Small intestine (tissue), 16 donors: ENCODE measurements at places on chromosomes 7 and 10. TPM values are rescaled to one million over a fixed set of nuclear protein-coding genes. Genes with fewer than 3 reads are reported as not detected.
A peak's percentile ranks its signal among the peaks of the same experiment; 100 is the strongest.

DNA sequence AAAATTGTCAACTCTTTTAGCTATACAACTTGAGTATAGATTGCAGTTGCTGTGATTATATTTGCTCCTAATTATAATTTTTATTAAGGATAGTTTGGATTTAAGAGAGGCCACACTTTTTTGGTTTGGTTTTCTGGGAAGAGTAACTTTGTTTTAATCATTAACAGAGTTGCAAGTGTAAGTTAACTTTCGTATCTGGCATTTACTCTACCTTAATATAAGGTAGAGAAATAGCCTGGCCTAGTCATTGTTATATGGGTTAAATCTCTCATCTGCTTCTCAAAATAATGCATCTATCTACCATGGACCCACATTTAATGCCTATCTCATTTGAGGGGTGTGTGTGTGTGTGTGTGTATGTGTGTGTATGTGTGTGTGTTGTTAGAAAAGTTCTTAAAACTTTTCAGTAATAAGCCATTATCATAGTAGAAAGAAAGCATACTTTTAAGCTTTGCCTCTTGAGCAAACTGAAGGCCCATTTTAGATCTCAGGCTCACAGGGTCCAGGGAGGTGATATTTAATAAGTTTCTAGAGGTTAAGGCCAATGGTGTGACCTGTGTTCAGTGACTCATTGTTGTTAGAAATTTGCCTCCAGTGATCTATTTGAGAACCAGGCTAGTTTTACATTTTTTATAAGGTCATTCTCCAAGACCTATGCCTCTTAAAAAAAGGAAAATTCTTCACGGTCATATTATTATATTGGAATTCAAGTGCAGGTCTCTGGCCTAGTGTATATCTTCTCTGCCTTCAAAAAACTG, 10.9 kb upstream of the TEX47 start:
- H3K27me3 ChIP-seq = no peaks in the 10 kb centered on the region
- no peaks in the 10 kb centered on the region for H3K36me3 ChIP-seq
- DNase-seq = no peak
- no peak overlapping the region for H3K4me3 ChIP-seq
- H3K4me1 ChIP-seq = no peaks in the 10 kb centered on the region

DNA sequence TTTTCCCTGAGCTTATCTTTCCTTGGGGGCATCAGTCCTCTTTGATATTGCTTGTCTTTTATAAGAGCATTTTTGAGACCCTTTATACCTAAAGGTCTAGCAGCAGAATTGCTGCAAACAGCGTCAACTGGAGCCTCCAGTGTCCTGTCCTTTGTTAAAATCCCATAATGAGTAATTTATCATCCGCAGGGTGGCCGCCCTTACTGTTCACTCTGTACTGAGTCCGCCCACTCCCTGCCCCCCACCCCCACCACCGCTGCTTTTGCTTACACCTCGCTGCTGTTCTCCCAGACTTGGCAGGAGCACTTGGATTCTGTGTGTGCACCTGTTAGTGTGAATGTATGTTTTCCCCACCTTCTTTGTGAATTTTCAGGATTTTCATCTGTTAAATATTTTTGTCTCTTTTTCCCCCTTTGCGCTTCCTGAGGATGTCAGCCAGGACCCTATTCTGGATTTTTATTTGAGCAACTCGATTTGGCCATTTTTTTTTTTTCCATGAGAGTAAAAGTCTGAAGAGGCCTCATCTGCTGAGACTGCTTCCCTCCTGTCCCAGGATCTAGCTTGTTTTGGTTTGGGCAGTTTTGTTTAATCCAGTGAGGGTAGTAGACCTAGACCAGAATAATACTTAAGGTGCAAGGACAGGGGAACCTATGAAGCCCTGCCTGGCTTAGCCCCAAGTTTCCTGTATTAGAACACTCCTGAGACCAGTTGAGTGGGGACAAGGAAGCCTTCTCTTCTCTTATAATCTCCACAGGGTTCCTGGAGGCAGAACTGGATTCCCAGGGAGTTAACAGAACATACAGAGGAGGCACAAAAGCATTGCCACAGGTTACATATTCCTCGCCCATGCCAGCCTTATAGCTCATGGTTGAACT, 8.2 kb downstream of the AGFG2 start:
- H3K4me3 ChIP-seq = peak overlapping the region; percentile 13
- H3K27me3 ChIP-seq = no peaks in the 10 kb centered on the region
- H3K36me3 ChIP-seq = no peaks in the 10 kb centered on the region
- H3K4me1 ChIP-seq = peaks cover 25% of the 10 kb centered on the region

DNA sequence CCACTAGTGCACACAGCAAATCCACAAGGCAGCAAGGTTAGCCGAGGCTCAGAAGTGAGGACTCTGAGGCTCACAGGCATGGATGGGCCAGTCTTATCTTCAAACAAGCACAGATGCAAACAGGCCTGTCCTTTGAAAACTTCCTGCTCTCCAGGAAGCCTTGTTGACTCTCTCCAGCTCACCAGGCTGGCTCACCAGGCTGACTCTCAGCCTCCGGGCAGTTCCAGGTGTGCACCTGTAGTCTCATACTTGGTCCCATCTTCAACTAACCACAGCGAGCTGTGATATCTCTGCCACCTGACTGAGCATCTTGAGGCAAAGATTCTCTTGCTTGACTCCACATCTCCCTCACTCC, 173.9 kb upstream of the ZMIZ1 start:
- H3K4me3 ChIP-seq = no peak overlapping the region
- H3K4me1 ChIP-seq = no peaks in the 10 kb centered on the region
- no peaks in the 10 kb centered on the region for H3K36me3 ChIP-seq
- no peak overlapping the region for H3K27ac ChIP-seq

DNA sequence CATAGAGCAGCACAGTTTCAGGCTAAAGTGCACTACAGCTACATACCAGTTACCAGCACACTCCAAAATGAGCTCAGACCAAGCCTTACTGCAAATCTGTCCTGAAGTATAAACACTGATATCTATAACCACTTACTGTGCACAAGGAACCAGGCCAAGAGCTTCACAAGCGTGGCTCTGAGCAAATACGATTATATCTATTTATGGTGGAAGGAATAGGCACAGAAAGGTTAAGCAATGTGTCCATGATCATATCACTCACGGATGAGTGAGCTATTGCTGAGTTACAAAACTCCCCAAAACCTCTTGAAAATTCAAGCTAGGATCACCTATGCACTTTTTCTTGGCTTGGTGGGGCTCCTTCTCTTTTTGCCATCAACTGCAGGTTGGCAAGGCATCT, 84.9 kb downstream of the GPAM start:
- no peaks in the 10 kb centered on the region for H3K4me1 ChIP-seq
- no peak overlapping the region for H3K4me3 ChIP-seq
- no peaks in the 10 kb centered on the region for H3K27me3 ChIP-seq
- no peaks in the 10 kb centered on the region for H3K36me3 ChIP-seq
- DNase-seq = no peak
- H3K27ac ChIP-seq = no peak overlapping the region

GRCh38 chr10:88642963-88643362, 21.3 kb upstream of the LIPF start:
- H3K27ac ChIP-seq = no peak overlapping the region
- no peaks in the 10 kb centered on the region for H3K4me1 ChIP-seq
- no peaks in the 10 kb centered on the region for H3K27me3 ChIP-seq
- H3K4me3 ChIP-seq = no peak overlapping the region
- DNase-seq = no peak

- H3K4me3 ChIP-seq = no peak overlapping the region
- no peaks in the 10 kb centered on the region for H3K27me3 ChIP-seq
- H3K4me1 ChIP-seq = no peaks in the 10 kb centered on the region
- no peak for DNase-seq
Measured at GRCh38 chr7:11833431-11833830, 1.4 kb upstream of the THSD7A start.

DNA sequence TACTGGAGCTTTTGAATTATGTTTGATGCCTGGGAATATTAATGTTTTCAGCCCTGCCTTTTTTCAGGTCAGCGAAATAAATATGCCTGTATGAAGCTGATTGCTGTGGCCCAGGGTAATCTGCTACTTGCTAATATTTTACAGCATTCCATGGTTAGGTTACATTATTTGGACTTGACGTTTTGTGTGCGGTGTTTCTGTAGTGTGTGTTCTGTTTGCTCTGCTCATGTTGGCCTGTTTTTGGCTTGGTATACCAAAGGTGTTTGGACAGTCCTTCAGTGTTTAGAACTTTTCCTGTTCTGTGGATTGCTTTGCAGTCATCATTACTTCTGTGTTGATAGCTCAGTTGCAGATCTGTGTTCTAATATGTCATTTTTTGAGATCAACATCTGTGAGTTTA, 11.5 kb downstream of the ZRANB1 start:
- H3K4me3 ChIP-seq = no peak overlapping the region
- no peak for DNase-seq
- H3K4me1 ChIP-seq = no peaks in the 10 kb centered on the region
- no peak overlapping the region for H3K27ac ChIP-seq
- no peaks in the 10 kb centered on the region for H3K27me3 ChIP-seq
- peaks cover 7% of the 10 kb centered on the region for H3K36me3 ChIP-seq

- no peaks in the 10 kb centered on the region for H3K27me3 ChIP-seq
- no peak overlapping the region for H3K4me3 ChIP-seq
- no peaks in the 10 kb centered on the region for H3K4me1 ChIP-seq
- no peak for DNase-seq
- H3K27ac ChIP-seq = no peak overlapping the region
Measured at GRCh38 chr7:47905076-47905920, 43.0 kb downstream of the PKD1L1 start.

GRCh38 chr10:33534416-33534815, 199.9 kb upstream of the NRP1 start:
- no peak overlapping the region for H3K4me3 ChIP-seq
- no peak for DNase-seq
- H3K36me3 ChIP-seq = no peaks in the 10 kb centered on the region

DNA sequence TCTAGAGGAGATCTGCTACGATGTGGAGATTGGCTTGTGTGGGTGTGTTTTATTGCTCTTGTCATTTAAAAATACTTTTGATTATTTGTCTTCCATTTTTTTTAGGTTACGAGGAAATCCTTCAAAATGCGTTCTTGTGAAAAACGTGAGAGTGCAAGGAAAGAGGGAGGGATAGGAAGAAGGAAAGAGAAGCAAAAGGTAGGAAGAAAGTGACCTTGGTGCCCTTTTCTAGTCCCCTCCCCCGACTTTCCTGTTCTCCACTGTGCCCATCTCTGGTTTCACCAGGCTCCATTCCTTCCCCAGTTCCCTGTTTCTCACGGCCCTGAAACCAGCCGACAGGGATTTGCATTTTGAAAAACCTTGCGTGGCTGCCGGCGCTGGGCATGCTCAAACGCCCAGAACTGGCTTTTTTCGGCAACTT, 506 bp upstream of the GNAI1 start:
- no peaks in the 10 kb centered on the region for H3K27me3 ChIP-seq
- H3K36me3 ChIP-seq = no peaks in the 10 kb centered on the region
- H3K4me3 ChIP-seq = peak overlapping the region; percentile 63
- peak overlapping the region; percentile 70 for H3K27ac ChIP-seq
- peaks cover 11% of the 10 kb centered on the region for H3K4me1 ChIP-seq
- DNase-seq = no peak

- peak; percentile 56 for DNase-seq
- no peak overlapping the region for H3K4me3 ChIP-seq
- no peaks in the 10 kb centered on the region for H3K27me3 ChIP-seq
- H3K27ac ChIP-seq = peak overlapping the region; percentile 59
- H3K4me1 ChIP-seq = peaks cover 8% of the 10 kb centered on the region
Measured at GRCh38 chr10:21364196-21365114, 161.0 kb downstream of the SKIDA1 start.

- no peak for DNase-seq
- no peaks in the 10 kb centered on the region for H3K27me3 ChIP-seq
- H3K36me3 ChIP-seq = no peaks in the 10 kb centered on the region
- H3K4me3 ChIP-seq = no peak overlapping the region
- no peaks in the 10 kb centered on the region for H3K4me1 ChIP-seq
- H3K27ac ChIP-seq = no peak overlapping the region
Measured at GRCh38 chr7:134654104-134654775, 7.6 kb downstream of the BPGM start.

- H3K4me1 ChIP-seq = no peaks in the 10 kb centered on the region
- H3K27ac ChIP-seq = no peak overlapping the region
- no peak for DNase-seq
- no peaks in the 10 kb centered on the region for H3K36me3 ChIP-seq
- H3K27me3 ChIP-seq = no peaks in the 10 kb centered on the region
- H3K4me3 ChIP-seq = no peak overlapping the region
Measured at GRCh38 chr10:62214364-62214874, 54.2 kb downstream of the RTKN2 start.

DNA sequence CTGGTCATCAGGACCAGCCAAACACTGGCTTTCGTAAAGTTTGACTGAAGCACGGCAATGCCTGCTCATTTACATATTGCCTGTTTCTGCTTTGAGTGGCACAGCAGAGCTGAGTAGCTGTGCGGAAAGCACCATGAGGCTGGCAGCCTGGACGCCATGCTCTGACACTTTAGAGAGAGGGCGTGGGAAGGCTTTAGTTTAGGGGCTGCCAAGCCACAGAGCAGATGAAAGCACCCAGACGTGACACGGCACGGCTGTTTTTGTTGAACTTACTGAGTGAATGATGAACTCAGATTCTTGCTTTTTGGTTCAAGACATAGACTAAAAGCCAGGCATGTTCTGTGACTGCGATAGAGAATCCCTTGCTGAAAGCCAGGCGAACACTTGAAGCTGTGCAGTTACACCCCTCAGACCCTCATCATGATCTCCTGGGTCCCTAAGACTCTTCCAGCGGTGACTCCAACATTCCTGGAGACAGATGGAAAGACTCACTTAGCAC, 182.1 kb downstream of the ZMYND11 start:
- no peaks in the 10 kb centered on the region for H3K4me1 ChIP-seq
- no peak overlapping the region for H3K27ac ChIP-seq
- H3K36me3 ChIP-seq = no peaks in the 10 kb centered on the region
- H3K4me3 ChIP-seq = no peak overlapping the region
- no peak for DNase-seq
- no peaks in the 10 kb centered on the region for H3K27me3 ChIP-seq

- H3K27me3 ChIP-seq = no peaks in the 10 kb centered on the region
- H3K4me3 ChIP-seq = no peak overlapping the region
- no peak for DNase-seq
- H3K4me1 ChIP-seq = no peaks in the 10 kb centered on the region
- H3K27ac ChIP-seq = no peak overlapping the region
- H3K36me3 ChIP-seq = no peaks in the 10 kb centered on the region
Measured at GRCh38 chr7:69162326-69162725, 435.9 kb upstream of the AUTS2 start.

GRCh38 chr7:127230192-127230925, 22.4 kb downstream of the GRM8 start:
- no peak for DNase-seq
- H3K27ac ChIP-seq = no peak overlapping the region
- H3K36me3 ChIP-seq = no peaks in the 10 kb centered on the region
- H3K4me1 ChIP-seq = no peaks in the 10 kb centered on the region

TECTB gene
- 0.18 TPM for polyA plus RNA-seq

RINT1 gene
- polyA plus RNA-seq = 11.6 TPM

BZW2 gene
- polyA plus RNA-seq = 30.5 TPM

ELFN1 gene
- polyA plus RNA-seq = not detected

IKZF1 gene
- 5.9 TPM for polyA plus RNA-seq

MBL2 gene
- not detected for polyA plus RNA-seq

SPDYE9 gene
- 0.30 TPM for polyA plus RNA-seq

NDUFA5 gene
- polyA plus RNA-seq = 69.4 TPM

RPEL1 gene
- polyA plus RNA-seq = not detected

FAM180A gene
- not detected for polyA plus RNA-seq
